Esophagus squamous epithelium (tissue), 5 donors: ENCODE measurements at places on chromosomes 11 and 22.

- no peak for DNase-seq
Measured at GRCh38 chr11:44698252-44698912, 28.4 kb upstream of the TSPAN18 start.

DNA sequence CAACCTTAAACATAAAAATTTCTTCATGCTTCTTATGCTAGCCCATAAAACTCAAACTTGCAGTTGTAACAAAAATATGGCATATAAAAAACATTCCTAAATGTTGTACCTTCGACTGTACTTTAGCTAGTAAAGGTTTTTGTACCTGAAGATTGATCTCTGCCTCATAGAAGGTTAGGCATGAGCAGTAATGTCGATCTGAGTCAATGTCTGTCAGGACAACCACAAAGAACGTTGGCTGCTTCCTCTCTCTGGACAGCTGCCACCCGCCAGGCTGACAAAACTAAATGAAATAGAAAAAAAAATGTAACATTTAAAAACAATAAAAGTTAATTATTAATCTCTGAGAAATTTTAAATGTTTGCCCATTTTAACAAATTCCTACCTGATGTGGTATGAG lies 251.3 kb downstream of the SBF2 start:
- no peak for DNase-seq

DNA sequence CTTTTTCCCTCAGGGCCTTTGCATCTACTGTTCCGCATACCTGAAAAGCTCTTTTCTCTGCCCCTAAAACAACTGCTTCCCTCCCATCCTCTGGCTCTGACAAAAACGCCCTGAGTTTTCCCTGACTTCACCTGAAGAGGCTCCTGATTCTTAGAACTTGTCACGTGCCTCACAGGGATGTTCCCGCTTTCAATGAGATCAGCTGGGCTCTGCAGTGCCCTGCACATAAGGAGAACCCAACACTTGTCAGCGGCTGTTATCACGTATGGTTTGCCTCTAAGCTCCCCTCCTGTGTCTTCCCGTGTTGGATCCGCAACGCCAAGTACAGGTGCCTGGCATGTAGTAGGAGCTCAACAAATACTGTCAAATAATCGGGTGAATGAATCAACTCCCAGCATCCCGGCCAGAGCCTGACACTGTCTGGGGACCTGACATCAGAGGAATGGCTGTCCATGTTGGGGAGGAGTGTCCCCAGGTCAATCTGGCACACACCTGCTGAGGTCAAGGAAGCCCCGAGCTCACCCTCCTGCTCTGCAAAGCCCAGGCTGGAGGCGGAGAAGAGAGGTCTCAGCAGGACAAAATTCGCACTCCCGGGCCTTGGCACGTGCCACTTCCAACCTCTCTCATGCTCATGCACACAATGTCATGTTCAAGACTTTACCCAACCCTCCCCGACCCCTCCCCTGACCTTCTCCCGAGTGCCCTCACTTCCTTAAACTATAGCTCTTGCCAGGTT lies 4.2 kb upstream of the GRK2 start:
- no peak for DNase-seq

DNA sequence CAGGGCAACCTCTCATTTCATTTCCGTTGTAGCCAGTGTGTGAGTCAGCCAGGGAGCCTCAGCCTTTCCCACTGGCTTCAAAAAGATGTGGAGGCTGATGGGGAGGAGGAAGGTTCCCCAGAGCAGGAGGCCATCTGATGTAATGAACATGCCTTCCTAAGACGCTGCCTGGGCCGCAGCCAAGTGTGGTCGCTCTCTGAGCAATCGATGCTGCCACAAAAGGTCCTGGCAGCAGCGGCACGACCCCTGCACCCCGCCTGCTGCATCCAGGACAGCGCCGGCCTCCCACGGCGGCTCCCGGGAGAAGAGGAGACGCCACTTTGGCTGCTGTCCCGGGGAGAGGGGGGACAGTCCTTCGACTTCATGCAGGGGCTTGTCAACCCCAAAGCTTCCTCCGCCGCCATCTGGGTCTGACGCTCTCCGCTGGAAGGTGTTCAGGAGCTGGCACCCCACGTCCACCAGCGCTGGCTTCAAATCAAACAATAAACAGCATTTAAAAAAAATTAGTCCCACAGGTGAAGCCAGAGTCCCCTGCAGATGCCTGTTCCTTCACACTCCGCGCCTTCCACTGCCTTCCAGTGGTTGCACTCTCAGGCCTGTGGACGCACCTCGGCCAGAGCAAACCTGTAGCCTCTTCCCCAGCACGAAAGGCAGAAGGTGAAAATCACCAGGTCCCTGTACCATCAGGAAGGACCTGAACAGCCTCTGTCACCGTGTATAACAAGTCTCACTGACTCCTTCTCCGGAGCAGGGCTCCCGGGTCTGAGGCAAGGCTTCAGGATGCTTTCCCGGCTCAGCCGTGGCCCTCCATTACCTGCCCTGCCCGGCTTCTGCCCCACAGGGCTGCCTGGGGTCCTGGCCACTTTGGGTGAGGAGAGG lies 930.7 kb downstream of the BRD1 start:
- DNase-seq = no peak

DNA sequence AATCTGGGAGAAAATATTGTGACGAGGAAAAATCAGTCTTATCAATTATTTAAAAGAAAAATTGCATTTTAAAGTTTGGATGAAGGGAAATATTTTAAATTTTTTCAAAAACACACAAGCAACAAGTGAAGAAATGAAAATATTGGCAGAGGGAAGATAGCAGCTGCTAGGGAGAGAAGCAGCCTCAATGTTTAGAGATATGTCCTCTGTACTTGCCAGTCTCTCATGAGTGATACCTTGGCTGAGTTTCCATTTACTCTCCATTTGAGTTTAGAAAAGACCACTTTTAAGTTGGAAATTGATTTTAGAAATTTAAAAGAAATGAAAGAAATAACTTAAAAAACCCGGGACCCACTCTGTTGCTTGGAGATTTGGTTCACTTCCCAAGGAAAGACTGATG lies 88.6 kb upstream of the DBX1 start:
- DNase-seq = no peak

DNA sequence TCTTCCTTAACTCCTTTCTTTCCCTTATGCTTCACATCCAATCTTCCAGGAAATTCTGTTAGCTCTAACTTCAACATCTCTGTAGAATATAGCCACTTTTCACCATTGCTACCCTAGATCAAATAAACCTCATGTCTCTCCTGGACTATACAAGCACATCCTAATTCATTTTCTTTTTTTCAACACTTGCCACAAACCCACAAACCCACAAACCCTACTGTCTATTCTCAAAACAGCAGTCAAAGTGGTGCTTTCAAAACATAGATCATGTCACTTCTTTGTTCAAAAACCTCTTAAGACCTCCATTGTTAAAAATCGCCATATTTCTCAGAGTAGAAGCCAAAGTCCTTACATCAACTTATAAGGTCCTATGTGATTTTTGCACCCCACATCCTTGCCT lies 94.3 kb downstream of the PIWIL4 start:
- no peak for DNase-seq

- DNase-seq = no peak
Measured at GRCh38 chr22:50622723-50623327, 5.1 kb downstream of the ARSA start.

GRCh38 chr11:62540804-62541701 lies 5.6 kb downstream of the AHNAK start:
- DNase-seq = no peak

- no peak for DNase-seq
Measured at GRCh38 chr22:46777609-46777970, 15.1 kb downstream of the TBC1D22A start.

DNA sequence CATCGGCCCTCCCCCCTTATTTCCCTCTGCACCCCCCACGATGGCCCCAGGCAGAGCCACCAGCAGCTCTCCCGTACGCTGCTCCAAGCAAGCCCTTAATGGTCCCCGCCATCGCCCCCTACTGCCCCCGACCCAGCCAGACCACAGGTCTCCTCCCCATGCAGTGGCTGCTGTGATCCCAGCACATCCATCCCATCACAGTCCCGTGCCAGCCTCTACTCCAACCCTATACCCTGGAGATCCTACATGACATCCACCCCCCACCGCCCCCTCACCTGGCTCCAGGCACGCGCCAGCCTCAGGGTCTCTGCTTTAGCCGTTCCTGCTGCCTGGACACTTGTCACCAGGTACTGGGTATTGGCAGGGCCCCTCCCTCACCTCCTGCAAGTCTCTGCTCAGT lies 85.8 kb upstream of the RTL6 start:
- DNase-seq = no peak

GRCh38 chr22:38201371-38201710 lies 453 bp upstream of the MAFF start:
- DNase-seq = no peak

DNA sequence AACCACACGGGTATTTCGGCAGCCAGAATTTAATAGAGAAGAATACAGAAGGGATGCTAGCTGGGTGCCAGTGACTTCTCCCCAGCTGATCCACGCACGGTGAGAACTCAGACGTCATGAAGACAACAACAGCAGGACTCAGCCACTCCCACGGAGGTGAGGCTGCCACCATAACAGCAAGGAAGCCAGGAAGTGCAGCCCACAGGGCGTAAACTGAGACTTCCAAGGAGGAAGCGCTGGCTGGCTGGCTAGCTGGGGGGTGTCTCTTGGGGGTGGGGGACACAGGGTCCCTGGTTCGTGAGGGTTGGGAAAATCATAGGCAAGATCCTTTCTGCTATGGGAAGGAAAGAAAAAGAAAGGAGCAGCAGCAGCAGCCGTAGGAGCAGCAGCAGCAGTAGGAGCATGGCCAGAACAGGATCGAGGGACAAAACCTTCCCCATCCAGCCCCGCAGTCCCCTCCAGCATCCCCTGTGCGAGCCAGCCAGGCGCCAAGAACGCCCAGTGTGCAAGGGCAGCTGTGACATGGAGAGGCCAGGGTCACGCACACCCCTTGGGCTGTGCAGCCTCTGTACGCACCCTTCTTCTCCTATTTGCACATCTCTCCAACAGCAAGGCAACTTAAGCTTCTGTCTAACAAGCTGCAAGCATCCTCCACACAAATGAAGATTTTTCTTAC lies 49.6 kb upstream of the SHANK2 start:
- no peak for DNase-seq

GRCh38 chr11:46112961-46113607 lies 8.2 kb downstream of the PHF21A start:
- no peak for DNase-seq

- DNase-seq = no peak
Measured at GRCh38 chr11:81870815-81871214, 862.8 kb downstream of the FAM181B start.

- no peak for DNase-seq
Measured at GRCh38 chr11:129119036-129119435, 73.1 kb downstream of the ARHGAP32 start.

- no peak for DNase-seq
Measured at GRCh38 chr11:130103296-130103814, 33.7 kb downstream of the APLP2 start.

- DNase-seq = no peak
Measured at GRCh38 chr11:58762284-58763119, 30.8 kb upstream of the GLYAT start.

DNA sequence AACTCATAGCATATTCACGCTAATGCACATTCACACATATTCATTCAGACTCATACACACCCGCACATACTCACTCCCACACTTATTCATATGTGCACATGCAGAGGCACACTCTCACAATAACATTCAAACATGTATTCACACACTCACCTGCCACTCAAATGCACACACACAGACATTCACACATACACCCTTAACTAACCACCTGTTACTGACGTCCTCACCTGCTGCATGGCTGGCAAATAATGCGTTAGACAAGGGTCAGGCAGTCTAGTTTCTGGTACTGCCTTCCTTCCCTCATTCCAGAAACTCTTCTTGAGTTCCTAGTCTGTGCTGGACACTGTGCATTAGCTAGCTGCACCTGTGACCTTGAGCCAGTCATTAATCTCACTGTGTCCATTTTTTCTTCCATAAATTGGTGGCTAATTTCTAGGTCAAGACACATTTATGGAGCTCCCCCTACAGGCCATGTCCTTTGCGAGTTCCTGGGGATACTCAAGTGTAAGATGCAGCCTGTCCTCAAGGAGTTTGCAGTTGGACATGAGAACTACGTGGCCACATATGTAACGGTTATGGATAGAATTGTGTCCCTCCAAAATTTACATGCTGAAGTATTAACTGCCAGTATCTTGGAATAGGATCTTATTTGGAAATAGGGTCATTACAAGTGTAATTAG lies 34.5 kb upstream of the SEZ6L start:
- no peak for DNase-seq

DNA sequence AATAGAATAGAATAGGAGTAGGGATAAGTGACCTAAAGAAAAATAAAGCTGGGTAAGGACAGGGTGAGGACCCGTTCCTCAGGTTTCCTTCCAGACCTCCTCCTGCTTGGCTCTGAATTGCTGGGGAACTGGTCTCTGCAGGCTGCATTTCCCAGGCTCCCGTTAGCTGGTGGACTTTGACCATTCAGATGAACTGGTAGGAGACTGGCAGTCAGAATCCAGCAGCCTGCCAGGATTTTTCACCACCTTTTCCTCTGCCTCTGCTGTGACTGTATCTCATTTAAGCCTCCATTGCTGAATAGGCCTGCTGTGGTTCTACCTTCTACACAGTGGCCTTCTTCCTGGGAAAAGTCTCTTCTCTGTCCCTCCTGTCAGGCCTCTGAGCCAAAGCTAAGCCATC lies 24.6 kb upstream of the SMPD1 start:
- no peak for DNase-seq
